ENCODE measurements at places on chromosomes 7 and 10.

DNA sequence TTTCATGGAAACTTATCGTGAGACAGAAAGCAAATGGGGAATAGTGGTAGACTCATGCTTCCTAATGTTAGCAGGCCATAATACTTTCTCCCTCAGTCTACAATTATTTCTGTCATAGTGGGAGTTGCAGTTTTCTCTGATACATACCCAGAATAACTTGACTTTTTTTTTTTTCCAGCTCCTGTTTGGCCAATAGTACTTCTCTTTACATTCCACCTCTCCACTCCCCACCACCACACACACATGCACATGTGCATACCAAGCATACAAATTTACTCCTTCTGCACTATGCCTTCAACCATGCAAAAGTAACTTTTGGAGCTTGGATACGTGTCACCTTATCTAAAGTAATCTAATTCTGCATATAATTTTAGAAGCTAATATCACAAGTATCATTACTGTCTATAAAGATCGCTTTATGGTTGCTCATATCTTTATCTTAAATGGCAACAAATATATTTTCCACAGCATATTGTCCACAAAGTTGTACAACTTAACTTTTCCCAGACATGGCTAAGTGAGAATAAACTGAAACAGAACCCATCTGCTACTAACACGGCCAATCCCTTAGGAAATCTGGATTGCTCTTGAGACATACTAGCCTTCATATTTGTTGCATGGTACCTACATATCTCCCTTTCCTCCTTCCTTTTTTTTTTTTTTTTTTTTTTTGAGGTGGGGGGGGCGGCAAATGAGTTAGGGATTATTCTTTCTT lies 49.0 kb downstream of the TES start:
- DNase-seq = no peak

DNA sequence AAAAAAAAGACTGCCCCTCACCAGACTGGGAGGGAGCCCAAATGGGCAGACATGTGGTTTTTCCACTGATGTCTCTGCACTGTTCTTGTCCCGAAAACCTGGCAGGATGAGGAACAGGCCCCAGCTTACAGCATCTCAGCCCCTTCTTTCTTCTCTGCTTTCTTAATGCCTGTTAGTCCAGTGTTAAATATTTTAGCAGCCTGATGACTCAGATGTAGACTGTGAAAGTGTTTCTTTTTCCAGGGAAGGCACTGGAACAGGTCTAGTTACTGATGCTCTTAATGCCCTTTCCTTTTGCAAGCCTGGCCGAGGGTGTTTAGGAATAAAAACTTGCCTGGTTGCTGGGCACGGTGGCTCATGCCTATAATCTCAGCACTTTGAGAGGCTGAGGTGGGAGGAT lies 107.7 kb downstream of the TACC2 start:
- DNase-seq = no peak

- DNase-seq = no peak
Observed at GRCh38 chr7:112416127-112416526, 34.1 kb upstream of the IFRD1 start.

DNA sequence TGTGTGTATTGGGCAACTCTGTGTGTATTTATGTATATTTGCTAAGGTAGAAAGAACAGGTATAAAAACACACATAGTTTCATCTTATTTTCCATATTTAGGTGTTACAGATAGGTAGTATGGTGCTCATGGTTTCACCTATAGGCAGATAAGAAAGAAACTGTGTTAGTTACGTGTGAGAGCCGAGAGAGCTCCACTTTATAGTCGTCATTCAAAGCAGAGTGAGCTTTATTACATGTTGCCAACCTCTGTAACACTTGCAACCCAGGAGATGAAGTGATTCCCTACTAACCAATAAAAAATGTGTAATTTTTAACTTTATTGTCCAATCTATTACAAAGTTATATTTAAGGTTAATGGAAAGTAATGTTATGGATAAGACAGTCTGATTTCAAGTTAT lies 121.3 kb downstream of the AGMO start:
- DNase-seq = no peak

- no peak for DNase-seq
Observed at GRCh38 chr10:10564081-10564794, 453.4 kb upstream of the CELF2 start.

- DNase-seq = no peak
Observed at GRCh38 chr10:92800134-92800733, 48.1 kb upstream of the EXOC6 start.

GRCh38 chr7:101363734-101364374 lies 1.2 kb downstream of the COL26A1 start:
- peak; percentile 77 for DNase-seq

All from activated CD8-positive, alpha-beta T cell treated with anti-CD3 and anti-CD28 coated beads for 36 hours (primary cell).